ENCODE measurements at places on chromosomes 13 and 19.

- no peak for DNase-seq
These were observed 55.4 kb upstream of the ADGRE5 start for GRCh38 chr19:14325863-14326262.

- no peak for DNase-seq
These were observed 109.4 kb downstream of the KCTD15 start for GRCh38 chr19:33905937-33906577.

DNA sequence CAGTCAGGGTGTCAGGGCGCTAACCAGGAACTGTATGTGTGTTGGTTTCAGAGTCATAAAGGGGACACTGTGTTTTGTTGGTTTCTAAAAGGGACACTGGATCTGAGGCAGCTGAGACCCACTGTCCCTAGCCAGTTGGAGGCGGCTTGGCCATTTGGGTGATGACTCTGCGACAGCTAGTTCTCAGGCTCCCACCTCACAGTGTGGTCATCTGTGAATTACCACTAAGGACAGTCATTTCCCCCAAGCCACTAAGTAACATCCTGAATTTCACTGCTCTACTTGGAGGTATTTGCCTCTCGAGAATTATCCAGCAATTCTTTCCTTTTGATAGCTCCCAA lies 51.5 kb downstream of the EPS15L1 start:
- no peak for DNase-seq

GRCh38 chr13:53807251-53807834 lies 778.7 kb downstream of the OLFM4 start:
- DNase-seq, result no peak
